Omental fat pad (tissue), 4 donors: ENCODE measurements at places on chromosomes 12 and 14.

DNA sequence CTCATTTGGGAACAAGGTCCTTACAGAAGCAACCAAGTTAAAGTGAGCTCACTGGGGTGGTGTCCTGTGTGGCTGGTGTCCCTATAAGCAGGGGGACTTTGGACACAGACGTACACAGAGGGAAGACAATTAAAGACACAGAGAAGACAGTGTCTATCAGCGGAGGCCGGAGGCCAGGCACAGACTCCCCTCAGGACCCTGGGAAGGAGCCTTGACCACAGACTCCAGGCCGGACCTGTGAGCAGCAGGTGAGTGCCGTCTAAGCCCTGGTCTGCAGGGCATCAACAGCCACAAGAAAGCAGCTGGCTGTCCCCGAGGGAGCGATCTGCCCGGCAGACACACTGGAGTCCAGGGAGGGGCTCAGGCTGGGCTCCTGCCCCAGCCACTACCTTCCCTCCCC, 219.1 kb upstream of the C14orf180 start:
- DNase-seq, result no peak

DNA sequence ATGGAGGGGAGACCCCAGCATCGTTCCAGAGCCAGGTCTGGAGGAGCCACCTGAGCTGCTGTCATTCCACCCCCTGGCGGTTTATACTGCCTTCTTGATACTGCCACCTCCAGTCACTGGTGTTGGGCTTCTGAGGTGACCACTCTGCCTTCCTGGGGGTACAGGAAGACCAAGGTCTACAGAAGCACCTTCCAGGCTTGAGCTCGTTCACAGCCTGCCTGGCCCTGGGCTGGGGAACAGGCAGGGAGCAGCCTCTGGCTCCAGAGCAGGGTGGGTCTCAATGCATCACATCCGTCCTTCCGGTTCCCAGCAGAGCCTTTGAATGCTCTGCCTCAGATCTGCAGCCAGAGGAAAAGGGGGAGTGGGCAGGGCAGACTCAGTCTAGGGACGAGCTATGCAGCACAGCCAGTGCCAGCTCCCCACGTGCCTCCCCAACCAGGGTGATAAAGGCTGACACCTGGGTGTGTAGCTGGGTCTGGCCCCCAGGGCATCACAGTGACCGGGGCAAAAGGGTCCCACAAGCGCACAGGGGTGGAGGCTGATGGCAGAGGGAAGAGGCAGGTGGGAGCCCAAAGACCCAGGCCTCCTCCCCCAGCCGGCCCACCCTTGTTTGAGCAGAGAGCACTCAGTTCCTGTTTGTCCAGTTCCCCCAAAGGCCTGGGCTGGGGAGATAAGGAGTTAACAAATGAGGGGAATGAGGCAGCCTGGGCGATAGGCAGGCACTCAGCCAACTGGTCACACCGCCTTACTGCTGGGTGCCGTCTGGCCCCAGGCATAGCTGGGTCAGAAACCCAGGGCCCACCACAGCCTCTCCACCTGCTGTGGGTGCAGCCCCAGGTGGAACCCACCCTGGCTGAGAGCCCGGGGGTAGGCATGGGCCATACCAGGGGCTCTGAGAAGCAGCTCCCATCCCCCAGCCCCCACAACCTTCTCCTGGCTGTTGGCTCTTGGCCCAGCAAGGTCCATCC, 17.1 kb downstream of the DEGS2 start:
- DNase-seq, result no peak

- no peak for DNase-seq
Observed at GRCh38 chr14:61406198-61406597, 84.8 kb downstream of the PRKCH start.

DNA sequence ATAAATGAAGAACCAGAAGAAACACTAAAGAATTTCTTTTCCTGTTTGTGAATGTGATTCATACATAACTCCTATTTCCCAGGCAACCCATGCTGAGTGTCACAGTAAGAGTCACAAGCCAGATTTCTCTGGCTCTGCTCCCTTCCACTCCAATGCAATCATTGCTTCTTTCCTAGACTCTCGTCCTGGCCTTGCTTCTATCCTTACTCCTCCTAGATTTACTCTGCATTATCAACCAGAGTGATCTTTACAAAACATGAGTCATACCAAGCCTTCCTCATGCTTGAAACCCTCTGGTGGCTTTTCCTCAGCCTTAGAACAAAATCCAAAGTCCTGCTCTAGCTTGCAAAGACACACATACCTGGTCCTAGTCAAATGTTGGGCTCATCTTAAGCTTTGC, 13.3 kb downstream of the IL22 start:
- no peak for DNase-seq

DNA sequence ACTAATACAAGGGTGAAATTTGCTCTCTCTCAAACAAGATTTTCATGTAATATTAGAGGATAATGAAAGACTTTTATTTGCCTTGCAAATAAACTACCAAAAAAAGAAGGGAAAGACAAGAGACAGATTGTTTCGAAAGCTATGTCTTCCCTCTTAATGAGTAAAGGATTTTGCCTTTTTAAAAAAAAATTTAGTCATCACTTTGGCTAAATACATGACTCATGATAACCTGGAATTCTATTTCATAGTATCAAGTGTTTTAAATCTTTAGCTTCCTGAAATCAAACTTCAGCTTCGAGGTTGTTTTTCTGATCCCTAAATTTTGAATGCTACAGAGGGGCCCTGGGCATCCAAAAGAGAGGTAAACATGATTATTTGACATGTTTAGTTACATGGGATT, 144.4 kb downstream of the CCDC59 start:
- DNase-seq, result no peak

DNA sequence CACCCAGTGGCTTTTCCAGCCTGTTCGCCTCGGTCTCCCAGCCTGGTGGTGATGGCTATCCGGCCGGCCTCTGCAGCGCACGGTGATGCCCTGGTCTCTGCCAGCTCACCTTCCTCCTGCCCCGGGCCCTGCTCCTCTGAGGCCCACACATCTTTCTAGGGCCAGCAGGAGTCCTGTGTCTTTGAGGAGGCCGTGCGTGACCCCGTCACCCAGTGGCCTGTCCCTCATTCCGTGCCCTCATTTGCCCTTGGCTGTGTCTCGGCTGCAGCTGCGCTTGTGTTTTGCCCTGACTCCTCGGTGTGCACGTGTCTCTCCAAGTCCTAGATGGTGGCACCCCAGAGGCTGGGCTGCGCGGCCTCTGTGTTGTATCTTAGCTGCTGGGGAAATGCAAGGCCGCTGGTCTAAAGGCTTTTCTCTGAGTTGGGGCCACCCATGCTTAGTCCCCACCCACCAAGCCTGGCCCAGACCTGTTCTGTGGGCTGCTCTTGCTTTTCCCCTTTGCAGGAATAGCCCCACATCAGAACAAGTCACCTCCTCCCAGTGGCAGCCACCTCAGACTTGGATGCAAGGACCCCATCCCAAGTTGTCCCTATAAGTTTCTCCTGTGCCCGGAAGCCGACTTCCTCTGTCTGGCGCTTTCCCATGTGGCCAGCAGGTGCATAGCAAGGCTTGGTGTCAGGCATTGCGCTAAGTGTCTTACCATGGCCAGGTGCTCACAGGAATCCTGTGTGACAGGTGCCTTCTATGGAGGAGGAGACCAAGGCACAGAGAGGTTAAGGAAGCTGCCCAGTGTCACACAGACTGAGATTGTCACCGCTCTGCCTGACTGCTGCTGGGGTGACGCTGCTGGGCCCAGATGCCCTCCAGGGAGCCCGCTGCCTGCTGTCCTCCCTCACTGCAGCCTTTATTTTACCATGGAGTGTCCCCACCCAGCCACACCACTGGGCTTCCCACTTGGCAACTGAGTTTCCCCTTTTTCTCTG, 64.5 kb downstream of the TSPAN9 start:
- no peak for DNase-seq

DNA sequence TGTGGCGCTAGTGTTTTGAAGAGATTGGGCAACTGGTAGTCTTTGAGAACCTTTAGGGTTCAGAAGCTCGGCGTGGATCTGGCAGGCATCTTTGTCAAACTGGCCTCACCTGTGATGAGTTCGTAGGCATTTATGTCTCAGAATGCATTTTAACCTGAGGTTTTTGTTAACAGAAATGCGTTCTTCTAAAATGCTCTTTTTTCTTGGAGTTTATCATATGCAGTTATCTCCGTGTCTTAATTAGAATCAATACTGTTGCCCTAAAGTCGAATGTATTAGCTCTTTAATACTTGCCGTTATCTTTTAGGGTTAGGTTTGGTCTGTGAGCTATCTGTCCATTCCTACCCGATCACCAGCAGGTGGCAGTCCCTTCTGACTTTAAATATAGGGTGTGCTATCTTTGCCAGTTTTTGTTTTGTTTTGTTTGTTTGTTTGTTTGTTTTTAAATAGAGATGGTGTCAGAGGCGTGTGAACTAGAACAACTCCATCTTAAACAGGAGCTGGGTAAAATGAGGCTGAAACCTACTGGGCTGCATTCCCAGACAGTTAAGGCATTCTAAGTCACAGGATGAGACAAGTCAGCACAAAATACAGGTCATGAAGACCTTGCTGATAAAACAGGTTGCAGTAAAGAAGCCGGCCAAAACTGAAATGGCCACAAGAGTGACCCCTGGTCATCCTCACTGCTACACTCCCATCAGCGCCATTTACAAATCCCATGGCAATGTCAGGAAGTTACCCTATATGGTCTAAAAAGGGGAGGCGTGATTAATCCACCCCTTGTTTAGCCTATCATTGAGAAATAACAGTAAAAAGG, 1.4 kb downstream of the ATF1 start:
- DNase-seq, result no peak

- DNase-seq, result no peak
Observed at GRCh38 chr14:49427117-49427516, 159.1 kb downstream of the RPS29 start.

- DNase-seq, result no peak
Observed at GRCh38 chr12:124713436-124714082, 146.1 kb upstream of the NCOR2 start.

DNA sequence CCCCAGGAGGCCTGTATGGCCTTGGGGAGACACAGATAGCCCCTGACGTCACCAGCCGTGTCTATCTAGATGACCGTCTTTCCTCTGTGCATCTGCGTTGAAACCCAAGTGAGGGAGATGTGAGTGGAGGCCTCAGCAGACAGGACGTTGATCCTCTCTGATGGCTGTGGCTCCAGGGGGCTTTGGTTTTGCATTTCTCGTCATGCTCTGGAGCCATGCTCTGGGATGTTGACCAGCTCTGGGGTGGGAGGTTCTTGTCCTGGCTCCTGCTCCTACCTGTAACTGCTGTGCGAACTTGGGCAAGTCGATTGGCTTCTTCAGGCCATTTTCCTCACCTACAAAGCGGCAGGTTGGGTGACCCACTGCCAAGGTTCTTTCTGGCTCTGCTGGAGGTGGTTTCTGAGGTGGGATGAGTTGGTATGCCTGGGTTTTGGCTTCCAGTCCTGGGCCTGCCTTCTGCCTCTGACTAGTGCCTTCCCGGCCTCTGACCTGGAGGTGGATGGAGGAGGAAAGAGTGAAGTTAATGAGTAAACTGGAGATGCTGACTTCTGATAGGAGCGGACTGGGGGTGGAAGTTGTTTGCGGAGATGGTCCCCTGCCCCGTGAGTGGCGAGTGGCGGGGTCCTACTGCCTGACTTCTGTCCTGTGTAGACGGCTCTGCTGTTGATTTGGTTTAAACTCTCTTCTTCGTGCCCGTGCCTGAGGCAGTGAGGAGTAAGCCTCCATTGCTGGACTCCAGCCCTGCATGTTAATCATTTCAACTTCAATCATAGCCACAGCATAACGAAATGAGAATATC, 8.4 kb downstream of the TSPAN9 start:
- DNase-seq, result no peak

DNA sequence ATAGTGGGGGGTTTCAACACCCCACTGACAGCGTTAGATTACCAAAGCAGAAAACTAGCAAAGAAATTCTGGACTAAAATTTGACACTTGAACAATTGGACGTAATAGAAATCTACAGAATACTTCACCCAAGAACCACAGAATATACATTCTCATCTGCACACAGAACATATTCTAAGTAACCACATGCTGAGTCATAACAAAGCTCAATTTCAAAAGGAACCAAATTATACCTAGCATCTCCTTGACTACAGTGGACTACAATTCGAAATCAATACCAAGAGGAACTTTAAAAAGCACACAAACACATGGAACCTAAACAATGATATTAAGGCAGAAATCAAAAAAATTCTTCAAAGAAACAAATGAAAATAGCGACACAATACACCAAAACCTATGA, 871.6 kb upstream of the MDGA2 start:
- DNase-seq, result no peak

DNA sequence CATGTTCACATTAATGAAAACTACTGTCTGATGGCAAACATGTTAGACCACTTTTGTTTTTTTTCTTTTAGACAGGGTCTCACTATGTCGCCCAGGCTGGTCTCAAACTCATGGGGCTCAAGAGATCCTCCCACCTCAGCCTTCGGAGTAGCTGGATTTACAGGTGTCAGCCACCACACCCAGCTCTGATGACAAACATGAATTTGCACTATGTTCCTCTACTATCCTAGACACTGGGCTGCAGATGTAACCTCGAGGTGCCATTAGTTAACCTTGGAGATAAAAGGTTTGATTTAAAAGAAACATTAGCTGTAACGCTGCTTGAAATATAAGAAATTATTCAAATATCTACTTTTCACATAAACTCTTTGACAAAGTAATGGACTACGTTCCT, 8.1 kb downstream of the VPS37B start:
- DNase-seq, result no peak

DNA sequence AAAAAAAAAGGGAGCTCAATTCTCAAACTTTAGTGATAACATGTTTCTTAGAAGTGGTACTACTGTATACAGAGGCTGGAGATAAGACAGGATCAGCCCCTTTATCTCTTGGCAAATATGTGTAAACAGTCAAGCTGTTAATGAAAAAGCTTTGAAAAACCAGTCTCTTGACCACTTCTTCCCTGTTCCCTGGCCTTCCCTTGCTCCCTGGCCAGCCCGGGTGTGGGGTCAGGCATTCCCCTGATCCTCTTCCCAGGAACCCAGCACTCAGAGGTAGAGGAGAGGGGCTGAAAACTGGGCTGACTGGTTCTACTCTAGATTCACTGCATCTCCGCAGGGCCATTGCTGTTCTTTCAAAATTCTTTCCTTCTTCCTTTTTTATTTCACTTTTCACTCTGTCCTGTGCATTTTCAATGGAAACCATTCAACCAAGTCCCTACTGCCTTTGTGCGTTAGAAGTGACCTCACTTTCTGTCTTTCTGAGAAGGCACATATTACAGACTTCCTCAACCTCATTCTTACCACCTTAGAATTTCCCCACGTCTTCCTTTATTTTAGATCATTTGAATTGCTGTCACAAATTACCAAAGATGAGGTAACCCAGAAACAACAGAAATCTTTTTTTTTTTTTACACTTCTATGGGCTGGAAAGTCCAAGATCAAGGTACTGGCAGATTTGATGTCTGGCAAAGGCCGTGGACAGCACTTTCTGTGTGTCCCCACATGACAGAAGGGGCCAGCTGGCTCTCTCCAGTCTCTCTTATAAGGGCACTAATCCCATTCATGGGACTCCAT, 5.7 kb downstream of the GNG2 start:
- DNase-seq, result no peak

GRCh38 chr14:104650057-104650980, 39.1 kb upstream of the INF2 start:
- DNase-seq, result peak; percentile 57

GRCh38 chr12:94059394-94060368, 88.7 kb upstream of the PLXNC1 start:
- DNase-seq, result no peak

- DNase-seq, result no peak
Observed at GRCh38 chr14:30162066-30162465, 234.4 kb upstream of the PRKD1 start.

GRCh38 chr14:100428727-100429126, 105.6 kb downstream of the SLC25A47 start:
- no peak for DNase-seq

GRCh38 chr12:6347367-6348338, 5.8 kb upstream of the TNFRSF1A start:
- DNase-seq, result no peak
